ENCODE measurements at places on chromosomes 2 and 18. TPM values are rescaled to one million over a fixed set of nuclear protein-coding genes. Genes with fewer than 3 reads are reported as not detected.

The SF3B6 gene
- polyA plus RNA-seq = 128 TPM

The OTOS gene
- polyA plus RNA-seq = not detected

The SLC14A1 gene
- polyA plus RNA-seq = 0.84 TPM

The ZDBF2 gene
- 7.6 TPM for polyA plus RNA-seq

The CTDP1 gene
- polyA plus RNA-seq = 10.1 TPM

The WDR7 gene
- polyA plus RNA-seq = 11.2 TPM

The DTYMK gene
- polyA plus RNA-seq = 50.4 TPM

The CCL20 gene
- polyA plus RNA-seq = 0.59 TPM

GRCh38 chr2:198135481-198135934 lies 331.1 kb downstream of the PLCL1 start:
- no peak for DNase-seq

GRCh38 chr2:45330637-45331409 lies 280.2 kb downstream of the SRBD1 start:
- DNase-seq = no peak

DNA sequence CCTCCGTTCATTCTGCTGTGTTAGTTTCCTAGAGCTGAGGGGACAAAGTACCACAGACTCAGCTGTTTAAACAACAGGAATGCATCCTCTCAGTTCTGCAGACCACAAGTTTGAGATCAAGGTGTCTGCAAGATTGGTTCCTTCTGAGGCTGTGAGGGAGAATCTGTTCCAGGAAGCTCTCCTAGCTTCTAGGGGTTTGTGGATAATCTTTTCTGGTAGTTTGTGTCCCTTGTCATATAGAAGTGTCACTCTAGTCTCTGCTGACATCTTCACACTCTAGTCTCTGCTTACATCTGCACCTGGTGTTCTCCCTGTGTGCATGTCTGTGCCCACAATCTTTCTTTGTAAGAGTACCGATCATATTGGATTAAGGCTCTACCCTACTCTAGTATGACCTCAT lies 581.8 kb downstream of the RNF144A start:
- no peak for DNase-seq

GRCh38 chr18:48123324-48123723 lies 192.9 kb upstream of the SMAD2 start:
- DNase-seq = no peak

DNA sequence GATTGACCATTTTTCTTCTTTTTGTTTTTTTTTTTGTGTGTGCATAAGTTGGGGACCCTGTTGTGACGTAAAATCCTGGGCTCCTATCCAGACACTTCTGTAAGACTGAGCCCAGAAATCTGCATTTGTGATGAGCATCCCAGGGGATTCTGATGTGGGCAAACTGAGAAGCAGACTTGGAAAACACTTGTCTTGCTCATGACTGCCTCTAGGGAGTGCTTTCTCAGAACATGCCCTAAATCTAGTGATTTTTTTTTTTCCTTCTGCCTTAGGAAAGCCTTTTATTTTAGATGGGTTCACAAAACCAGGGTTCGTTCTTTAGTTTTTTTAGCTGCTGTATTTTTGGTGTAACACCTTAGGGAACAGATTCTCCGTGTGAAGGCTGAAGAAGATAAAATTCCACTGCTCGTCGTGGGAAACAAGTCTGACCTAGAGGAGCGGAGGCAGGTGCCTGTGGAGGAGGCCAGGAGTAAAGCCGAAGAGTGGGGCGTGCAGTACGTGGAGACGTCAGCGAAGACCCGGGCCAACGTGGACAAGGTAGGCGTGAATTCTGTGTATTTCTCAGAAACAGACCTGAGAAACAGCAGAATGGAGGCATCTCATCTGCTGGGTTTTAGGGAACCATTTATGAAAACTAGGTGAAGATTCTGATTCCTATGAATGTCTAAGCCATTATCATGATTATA lies 36.7 kb downstream of the RALB start:
- no peak for DNase-seq

- DNase-seq = no peak
These were observed 224.5 kb downstream of the FAM210A start for GRCh38 chr18:13501891-13502290.

DNA sequence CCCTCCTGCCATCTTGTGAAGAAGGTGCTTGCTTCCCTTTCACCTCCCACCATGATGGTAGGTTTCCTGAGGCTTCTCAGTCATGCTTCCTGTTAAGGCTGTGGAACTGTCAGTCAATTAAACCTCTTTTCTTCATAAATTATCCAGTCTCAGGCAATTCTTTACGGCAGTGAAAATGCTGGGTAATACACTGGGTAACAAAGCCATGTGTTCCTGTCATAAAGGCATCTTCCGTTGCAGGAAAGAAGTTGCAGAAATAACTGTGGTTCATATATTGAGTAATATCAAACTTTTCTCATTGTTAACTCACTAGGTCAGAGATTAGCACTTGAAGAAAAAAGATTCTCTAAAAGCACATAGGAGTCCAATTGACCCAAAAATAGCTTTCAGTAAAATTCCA lies 163.9 kb upstream of the HNMT start:
- DNase-seq = no peak

- DNase-seq = no peak
These were observed 51.2 kb downstream of the MTCL1 start for GRCh38 chr18:8756571-8756970.

GRCh38 chr2:232872826-232873225 lies 2.8 kb downstream of the SNORC start:
- DNase-seq = no peak

- no peak for DNase-seq
These were observed 341.4 kb downstream of the TNS1 start for GRCh38 chr2:217661378-217661777.

GRCh38 chr18:75167759-75168618 lies 41.0 kb downstream of the PTGR3 start:
- peak; percentile 50 for DNase-seq

GRCh38 chr2:120607506-120607905 lies 128.2 kb upstream of the GLI2 start:
- no peak for DNase-seq

GRCh38 chr2:47336259-47337238 lies 66.4 kb upstream of the MSH2 start:
- DNase-seq = no peak

DNA sequence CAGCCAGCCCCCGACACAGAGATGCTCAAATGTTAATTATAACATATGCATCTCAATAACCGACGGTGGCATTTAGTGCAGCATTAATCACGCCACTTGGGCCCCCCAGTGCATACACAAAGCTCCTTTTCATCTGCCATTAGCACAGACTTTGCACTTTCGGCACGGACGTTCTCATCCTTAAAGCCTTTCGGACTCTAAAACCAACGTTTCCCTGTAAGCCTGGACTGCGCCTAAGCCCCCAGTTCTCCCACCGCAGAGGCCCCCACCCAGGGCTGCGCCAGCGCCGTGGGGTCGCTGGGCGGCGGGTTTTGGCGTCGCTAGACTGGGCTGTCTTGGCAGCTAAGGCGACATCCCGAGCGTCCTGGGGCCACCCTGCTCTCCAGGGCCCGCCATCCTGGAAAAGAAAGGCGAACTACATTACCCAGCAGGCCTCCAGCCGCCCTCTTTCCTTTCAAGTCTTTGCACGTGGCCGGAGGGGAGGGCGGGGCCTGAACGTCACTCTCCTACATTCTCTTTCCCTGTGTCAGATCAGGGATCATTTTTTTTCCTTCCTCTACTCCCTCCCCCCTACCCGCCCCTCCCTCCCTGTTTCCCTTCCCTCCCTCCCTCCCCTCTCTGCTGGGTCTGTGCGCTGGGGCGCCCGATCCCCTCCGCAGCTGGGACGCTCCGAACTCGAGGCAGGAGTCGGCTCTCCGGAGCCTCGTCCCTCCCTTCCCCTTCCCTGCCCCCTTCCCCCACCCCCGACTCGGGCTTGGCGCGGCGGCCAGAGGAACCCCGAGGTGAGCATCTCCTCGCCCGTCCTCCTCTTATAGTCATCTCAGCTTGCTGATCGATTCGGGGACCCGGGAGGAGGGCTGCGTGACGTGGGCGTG lies at the start of gene CTIF:
CTIF (plus strand) TSS at position 501 of the 875 bp plus-strand sequence. CDS start 80,535 bp downstream, outside the sequence.
- DNase-seq = peak; percentile 94

GRCh38 chr2:229426464-229426863 lies 155.4 kb upstream of the PID1 start:
- no peak for DNase-seq

- DNase-seq = peak; percentile 65
These were observed 21.4 kb upstream of the STON1 start for GRCh38 chr2:48508461-48509124.

- no peak for DNase-seq
These were observed 208.7 kb downstream of the TWIST2 start for GRCh38 chr2:239056611-239057010.

- no peak for DNase-seq
These were observed 25.6 kb downstream of the ZNF236 start for GRCh38 chr18:76847916-76848315.

- no peak for DNase-seq
These were observed 28.3 kb downstream of the CREB1 start for GRCh38 chr2:207558079-207558491.

DNA sequence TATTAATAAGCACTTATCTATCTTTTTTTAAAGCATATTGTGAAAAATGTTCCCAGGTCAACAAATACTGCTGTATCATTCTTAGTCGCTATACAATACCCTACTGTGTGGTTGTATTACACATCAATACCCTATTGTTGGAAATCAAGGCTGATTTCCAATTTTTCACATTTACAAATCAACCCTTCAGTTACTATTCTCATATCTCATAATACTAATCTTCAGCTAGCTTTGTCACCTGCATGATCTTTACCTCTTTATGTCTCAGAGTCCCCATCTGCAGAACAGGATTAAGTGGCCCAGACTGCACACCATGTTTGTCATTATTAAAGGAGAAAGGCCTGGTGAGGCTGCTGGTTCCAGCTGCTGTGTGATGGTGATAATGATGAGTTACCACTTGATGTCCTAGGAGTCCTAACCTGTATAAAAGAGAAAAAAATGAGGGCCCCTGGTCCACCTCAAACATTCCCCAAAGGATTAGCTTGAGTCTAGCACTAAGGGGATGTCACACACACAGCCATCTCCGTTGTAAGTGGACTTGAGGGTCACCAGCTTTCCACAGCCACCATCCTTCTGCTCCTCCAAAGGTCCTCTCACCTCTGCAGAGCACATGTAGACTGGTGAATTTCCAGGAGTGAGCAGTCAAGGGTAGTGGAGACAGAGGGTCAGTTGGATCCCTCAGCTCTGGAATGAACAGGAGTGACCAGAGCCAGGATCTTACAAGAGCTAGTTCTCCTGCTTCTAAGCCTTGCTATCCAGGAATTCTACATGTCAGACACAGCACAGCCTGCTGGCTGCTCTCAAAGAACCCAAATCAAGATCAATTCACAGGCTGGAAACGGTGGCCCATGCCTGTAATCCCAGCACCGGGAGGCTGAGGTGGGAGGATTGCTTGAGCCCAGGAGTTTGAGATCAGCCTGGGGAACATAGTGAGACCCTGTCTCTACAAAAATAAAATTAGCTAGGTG lies 36.0 kb upstream of the BIN1 start:
- no peak for DNase-seq

- no peak for DNase-seq
These were observed 54.6 kb downstream of the SH3BP4 start for GRCh38 chr2:235006461-235006860.

DNA sequence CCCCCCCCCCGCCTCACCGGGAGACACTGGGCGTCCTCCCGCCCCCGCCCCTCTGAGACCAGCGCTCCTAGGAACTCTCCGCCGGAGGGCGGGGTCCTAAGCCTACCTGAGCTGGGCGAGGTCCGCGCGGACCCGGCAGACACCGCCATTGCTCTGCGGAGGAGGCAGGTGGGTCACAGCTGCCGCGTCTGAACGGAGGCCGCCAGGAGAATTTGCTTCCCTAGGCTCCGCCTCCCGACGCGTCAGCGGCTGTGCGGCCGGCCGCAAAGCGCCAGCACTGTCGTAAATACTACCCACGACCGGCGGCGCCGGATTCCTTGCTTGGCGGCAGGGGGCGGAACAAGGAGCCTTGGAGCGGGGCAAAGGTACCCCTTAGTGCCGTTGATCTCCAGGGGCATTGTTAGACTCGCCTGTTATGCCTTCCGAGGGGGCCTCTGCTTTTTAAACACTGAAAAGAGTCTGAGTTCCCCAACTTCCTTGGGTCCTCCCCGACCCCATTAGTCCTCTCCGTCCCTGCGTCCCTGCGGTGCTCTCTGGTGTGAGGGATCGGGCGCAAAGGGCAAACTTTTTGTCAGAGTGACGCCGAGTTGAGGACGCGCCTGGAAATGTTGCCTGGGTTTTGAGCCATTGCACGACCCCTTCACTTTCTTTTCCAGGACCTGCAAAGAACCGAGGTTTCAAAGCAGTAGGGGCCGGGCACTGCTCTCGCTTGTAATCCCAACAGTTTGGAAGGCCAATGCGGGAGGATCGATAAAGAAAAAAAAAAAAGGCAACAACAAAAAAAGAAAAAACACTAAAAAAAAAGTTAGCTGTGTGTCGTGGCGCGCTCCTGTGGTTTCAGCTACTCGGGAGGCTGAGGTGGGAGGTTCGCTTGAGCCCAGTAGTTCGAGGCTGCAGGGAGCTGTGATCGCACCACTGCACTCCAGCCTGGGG lies at the start of gene GGCX:
GGCX (minus strand) TSS at position 214 of the 933 bp plus-strand sequence; CDS start at position 149, 65 bp downstream.
- peak; percentile 95 for DNase-seq
